ENCODE measurements at places on chromosomes 1 and 21.

- no peak for DNase-seq
These were observed 21.2 kb downstream of the RHOU start for GRCh38 chr1:228756457-228756856.

DNA sequence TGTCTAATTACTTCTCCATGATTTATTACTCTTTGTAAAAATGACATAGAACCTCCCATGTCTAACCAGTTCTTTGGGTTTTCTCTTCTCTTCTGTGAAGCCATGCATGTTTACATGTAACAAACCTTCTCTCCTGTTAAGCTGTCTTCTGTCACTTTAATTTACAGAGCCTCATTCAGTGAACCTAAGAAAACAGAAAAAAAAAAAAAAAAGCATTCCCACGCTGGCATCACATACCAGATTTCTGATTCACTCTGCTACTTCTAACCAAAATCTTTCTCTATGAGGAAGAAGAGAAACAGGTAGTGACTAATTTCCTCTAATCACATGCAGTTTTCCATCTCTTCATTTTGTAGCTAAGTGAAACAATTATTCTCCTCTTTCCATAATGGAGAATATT lies 141.4 kb upstream of the CXADR start:
- no peak for DNase-seq

DNA sequence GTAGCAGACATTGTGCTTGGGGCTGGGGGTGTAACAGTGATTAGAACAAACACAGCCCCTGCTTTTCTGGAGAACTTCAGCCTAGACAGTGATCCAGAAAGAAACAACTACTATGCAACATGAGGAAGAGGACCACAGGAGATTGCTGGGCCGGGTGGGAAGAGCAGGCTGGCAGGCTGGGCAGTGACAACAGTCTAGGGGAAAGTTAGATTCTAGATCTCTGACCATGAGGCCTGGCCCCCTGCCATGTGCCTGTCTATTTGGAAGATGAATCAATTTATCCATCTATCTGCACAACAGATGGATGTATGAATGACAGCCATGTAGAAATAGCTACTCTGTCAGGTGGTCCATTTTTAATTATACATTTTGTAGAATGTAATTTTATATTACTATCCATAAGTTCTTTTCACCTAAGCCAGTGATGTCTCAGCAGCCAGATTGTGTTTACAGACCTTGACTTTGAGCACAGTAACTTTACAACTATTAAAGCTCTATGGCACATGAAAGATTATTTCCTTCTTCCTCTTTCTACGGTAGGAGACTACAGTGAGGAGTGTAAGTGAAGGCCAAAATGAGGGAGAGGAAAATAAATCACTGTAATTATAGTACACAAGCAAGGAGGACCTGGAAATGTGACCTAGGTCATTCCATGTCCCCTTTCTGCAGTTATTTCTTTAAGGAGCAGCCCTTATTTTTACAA lies 15.5 kb downstream of the CLIC6 start:
- no peak for DNase-seq

DNA sequence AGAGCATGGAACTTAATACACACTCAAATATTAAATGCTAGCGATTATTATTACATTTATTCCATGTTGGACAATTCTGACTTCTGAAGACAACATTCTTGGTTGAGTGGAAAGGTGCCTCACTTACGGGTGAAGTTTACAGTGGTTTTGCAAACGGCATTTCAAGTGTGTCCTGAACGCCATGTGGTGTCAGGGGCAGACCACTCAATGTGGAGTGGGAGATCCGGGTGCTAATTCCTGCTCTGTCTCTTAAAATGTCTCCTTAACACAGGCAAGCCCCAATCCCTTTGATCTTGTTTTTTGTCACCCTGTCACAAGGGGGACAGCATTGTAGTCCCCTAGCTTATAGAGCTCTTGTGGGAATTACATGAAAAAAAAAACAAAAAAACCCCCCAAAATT lies 5.6 kb upstream of the TDRD10 start:
- no peak for DNase-seq

GRCh38 chr1:33424205-33424604 lies 6.7 kb downstream of the PHC2 start:
- no peak for DNase-seq

- no peak for DNase-seq
These were observed 20.5 kb downstream of the MAPKAPK2 start for GRCh38 chr1:206705191-206705590.
